ENCODE measurements at places on chromosomes 16 and 17.

GRCh38 chr17:75877752-75878173, 618 bp downstream of the TRIM47 start:
- no peaks in the 10 kb centered on the region for H3K27me3 ChIP-seq
- H3K4me1 ChIP-seq: peaks cover 67% of the 10 kb centered on the region
- H3K36me3 ChIP-seq: no peaks in the 10 kb centered on the region
- no peak overlapping the region for H3K27ac ChIP-seq

DNA sequence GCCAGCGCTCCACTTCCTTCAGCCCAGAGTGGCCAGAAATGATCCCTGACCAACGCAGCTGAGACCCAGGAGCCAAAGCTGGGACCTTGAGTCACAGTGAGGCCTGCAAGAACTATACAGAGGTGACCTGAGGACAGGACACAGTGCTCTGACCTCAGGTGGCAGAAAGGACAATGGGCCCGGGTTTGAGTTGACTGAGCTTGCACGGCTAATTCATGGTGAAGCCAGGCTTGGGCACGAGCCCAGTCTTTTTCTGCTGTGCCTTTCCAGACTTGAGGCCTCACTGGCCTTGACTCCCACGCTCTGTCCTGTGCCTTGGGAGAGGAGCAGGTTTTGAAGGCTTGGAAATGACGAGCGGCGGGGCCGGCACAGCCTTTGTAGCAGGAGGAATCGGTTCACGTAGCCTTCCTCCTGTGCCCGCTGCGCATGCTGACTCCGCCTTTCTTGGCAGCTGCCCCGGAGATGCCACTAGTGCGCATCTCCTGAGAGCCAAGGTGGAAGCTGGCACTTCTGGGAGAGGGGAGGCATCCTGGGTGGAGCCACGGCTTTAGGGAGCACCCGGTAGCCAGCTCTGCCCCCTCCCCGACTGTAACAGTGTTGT, 34.9 kb downstream of the NDEL1 start:
- no peaks in the 10 kb centered on the region for H3K4me1 ChIP-seq

GRCh38 chr16:58654560-58655214, 25.1 kb upstream of the CNOT1 start:
- H3K27ac ChIP-seq: no peak overlapping the region
- no peak for DNase-seq
- no peak overlapping the region for H3K4me3 ChIP-seq
- H3K27me3 ChIP-seq: no peaks in the 10 kb centered on the region

GRCh38 chr17:59178266-59178985, 22.9 kb downstream of the PRR11 start:
- H3K36me3 ChIP-seq: peaks cover 16% of the 10 kb centered on the region
- H3K4me3 ChIP-seq: no peak overlapping the region
- H3K4me1 ChIP-seq: no peaks in the 10 kb centered on the region

DNA sequence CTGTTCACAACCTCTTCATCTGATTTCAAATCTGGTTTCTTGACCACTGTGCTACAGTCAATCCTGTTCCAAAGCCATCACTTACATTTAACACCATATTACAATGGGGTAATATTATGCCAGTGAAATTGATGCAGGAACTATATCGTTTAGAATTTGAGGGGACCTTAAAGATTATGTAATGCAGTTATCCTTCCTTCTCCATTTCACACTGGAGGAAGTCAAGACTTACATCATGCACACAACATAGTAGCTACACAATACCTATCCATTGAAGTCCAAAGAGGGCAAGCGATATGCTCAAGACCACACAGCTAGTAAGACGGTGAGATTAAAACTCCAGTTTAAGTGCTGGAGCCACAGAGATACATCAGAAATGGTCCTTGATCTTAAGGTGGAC, 16.8 kb downstream of the NOG start:
- no peaks in the 10 kb centered on the region for H3K36me3 ChIP-seq
- H3K4me1 ChIP-seq: no peaks in the 10 kb centered on the region
- no peak for DNase-seq
- no peaks in the 10 kb centered on the region for H3K27me3 ChIP-seq
- no peak overlapping the region for H3K27ac ChIP-seq

DNA sequence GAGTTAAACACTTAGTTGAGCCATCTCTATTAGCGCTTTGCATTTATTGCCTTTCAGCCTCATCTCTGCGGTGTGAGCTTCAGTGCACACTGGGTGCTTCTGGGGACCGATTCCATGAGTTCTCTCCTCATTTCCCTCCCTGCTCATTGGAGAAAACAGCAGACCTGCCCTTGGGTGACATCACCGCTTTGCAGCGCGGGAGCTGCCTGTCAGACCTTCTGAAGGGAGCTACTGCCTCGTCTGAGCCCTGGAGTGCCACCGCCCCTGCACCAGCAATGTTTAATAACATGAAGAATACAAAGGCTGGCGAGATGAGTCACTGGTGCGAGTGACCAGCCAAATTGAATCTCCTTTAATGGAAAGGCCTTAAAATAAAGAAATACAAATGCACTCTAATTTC, 30.2 kb upstream of the CPPED1 start:
- H3K36me3 ChIP-seq: no peaks in the 10 kb centered on the region
- DNase-seq: peak; percentile 14
- no peaks in the 10 kb centered on the region for H3K4me1 ChIP-seq
- H3K27ac ChIP-seq: no peak overlapping the region
- H3K27me3 ChIP-seq: peaks cover 12% of the 10 kb centered on the region

DNA sequence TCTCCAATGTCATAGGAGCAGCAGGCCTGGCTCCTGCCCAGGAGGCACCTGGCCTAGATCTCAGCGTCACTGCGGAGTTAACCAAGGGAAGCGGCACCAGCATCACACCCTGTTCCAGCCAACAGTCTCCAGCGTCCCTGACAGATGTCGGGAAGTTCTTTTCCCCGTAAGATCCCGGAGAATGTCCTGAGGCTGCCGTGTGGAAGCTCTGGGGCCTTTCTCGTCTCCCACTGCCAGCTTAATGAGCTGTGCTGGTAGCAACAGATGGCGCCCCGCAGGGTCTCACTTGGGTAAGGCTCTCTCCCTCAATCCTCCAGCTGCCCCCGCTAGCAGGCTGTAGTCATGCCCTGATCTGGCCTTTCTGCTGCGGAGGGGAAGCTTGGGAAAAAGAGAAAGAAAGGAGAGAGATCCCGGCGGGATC, 57.5 kb downstream of the MARCHF10 start:
- no peak for DNase-seq
- H3K4me1 ChIP-seq: no peaks in the 10 kb centered on the region
- H3K36me3 ChIP-seq: no peaks in the 10 kb centered on the region
- H3K4me3 ChIP-seq: no peak overlapping the region
- no peak overlapping the region for H3K27ac ChIP-seq

DNA sequence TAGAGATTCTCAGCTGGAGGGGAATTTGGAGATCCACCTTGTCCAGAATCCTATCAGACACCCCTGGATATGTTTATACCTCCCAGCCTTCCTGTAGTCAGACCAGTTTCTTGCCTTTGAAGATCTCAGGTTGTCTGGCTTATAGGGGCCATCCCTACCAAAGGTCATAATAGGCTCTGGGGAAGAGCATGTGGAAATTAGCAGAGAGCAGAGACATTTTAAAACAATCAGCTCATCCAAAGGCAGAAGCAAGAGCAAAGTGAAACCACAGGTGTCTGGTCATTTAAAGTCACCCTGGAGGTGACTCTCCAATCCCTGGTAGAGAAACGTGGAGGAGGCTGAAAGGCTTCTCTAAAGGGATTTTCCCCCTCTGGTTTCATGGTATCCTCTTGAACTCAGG, 299.3 kb upstream of the EEF2KMT start:
- H3K27ac ChIP-seq: no peak overlapping the region
- H3K4me3 ChIP-seq: no peak overlapping the region
- no peaks in the 10 kb centered on the region for H3K36me3 ChIP-seq
- peaks cover 7% of the 10 kb centered on the region for H3K27me3 ChIP-seq

DNA sequence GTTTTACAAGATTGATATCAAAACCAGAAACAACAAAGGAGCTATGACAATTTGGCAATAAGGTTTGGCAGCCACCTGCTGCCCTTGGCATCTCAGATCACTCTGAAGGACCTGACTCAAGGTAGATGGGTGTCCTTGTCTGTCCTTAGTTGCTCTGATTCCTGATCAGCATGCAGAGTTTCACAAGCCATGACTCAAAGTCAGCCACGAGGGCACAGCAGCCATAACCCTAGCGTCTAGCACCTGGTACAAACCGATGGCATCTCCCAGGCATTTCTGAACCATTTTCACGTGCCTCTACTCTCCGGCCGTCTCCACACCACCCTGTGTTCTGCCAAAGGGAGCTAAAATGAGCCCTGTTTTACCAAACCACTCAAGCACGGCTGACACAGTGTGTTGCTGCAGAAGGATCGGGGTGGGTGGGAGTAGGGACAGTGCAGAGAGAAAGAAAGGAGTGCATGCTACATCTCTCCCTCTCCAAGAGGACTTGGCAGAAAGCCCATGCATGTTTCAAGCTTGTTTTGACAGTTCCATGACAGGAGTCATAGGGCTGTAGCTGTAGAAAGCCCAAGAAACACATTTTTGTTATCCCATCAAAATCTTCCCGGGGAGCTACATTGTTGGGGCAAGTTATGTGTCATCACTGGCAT, 297.3 kb downstream of the ABCC12 start:
- no peak overlapping the region for H3K4me3 ChIP-seq
- H3K4me1 ChIP-seq: no peaks in the 10 kb centered on the region
- H3K27ac ChIP-seq: no peak overlapping the region
- H3K27me3 ChIP-seq: no peaks in the 10 kb centered on the region
- no peaks in the 10 kb centered on the region for H3K36me3 ChIP-seq
- DNase-seq: no peak

- no peak overlapping the region for H3K4me3 ChIP-seq
- H3K4me1 ChIP-seq: peaks cover 8% of the 10 kb centered on the region
- DNase-seq: no peak
- no peaks in the 10 kb centered on the region for H3K36me3 ChIP-seq
Measured at GRCh38 chr16:17940584-17941364, 395.8 kb downstream of the NPIPA8 start.

DNA sequence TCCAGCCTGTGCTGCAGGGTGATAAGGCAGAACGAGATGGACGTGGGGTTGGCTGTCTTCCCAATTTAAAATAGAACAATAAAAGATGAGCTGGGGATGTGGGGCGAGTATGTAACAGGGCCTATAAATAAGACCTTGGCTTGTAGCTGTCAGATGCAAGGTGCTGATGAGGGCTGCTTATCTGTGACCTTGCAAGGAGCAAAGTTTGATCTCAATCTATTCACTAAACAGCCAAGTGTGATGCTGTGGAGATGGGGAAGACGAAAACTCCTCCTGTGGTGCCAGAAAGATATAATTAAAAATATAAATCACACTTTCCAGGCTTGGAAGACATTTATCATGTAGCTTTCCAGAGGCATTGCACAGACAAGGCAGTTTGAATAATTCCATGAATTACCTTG, 26.7 kb upstream of the TEX2 start:
- DNase-seq: no peak
- no peaks in the 10 kb centered on the region for H3K36me3 ChIP-seq

GRCh38 chr17:38751144-38751807, 1.3 kb upstream of the PSMB3 start:
- H3K36me3 ChIP-seq: peaks cover 25% of the 10 kb centered on the region
- H3K27ac ChIP-seq: peak overlapping the region; percentile 86
- no peaks in the 10 kb centered on the region for H3K27me3 ChIP-seq
- peaks cover 16% of the 10 kb centered on the region for H3K4me1 ChIP-seq
- DNase-seq: no peak

DNA sequence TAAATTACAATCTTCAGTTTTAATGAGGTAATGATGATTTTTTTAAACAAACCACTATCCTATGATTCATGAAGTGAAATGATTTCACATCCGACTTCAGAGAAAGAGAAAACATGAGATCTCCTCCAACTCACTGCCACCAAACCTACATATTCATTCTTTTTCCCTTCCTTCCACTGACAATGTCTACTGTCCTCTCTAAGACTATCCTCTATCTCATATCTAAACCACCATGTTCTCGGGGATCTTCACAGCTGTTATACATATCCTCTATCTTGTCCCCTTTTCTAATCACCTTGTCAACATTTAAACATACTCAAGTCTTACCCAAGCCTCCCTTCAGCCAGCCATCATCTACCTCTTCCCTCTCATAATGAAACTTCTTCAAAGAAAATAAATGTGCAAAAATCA, 53.5 kb downstream of the SMURF2 start:
- H3K4me1 ChIP-seq: peaks cover 12% of the 10 kb centered on the region
- H3K36me3 ChIP-seq: no peaks in the 10 kb centered on the region
- no peak overlapping the region for H3K4me3 ChIP-seq
- H3K27me3 ChIP-seq: no peaks in the 10 kb centered on the region

GRCh38 chr16:58451945-58452401, 48.0 kb upstream of the NDRG4 start:
- H3K4me3 ChIP-seq: no peak overlapping the region
- H3K36me3 ChIP-seq: no peaks in the 10 kb centered on the region
- H3K4me1 ChIP-seq: peaks cover 7% of the 10 kb centered on the region
